Spinal cord (tissue), 10 donors: ENCODE measurements at places on chromosomes 7 and 10. TPM values are rescaled to one million over a fixed set of nuclear protein-coding genes. Genes with fewer than 3 reads are reported as not detected.
A peak's percentile ranks its signal among the peaks of the same experiment; 100 is the strongest.

- no peaks in the 10 kb centered on the region for H3K4me1 ChIP-seq
- H3K27me3 ChIP-seq, result no peaks in the 10 kb centered on the region
- peak; percentile 41 for DNase-seq
- H3K4me3 ChIP-seq, result no peak overlapping the region
- H3K27ac ChIP-seq, result no peak overlapping the region
Measured at GRCh38 chr7:88243345-88243909, 23.6 kb upstream of the SRI start.

DNA sequence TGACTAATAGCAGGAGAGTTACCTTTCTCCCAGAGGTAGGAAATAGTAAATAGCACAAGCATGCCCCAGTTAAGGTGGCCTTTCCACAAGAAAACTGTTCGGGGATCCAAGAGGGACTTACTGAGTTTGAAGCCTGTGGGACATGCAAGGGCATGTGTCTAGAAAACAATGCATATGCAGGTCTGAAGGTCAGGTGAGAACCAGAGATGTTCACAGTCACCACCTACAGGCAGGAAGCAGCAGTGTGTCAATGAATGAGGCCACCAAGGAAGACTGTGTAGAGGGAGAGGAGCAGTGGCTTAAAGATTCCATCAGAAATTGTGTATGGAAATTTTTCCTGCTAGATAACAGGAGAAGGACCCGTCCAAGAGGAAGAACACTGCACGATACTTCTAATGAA is 66.0 kb downstream of the CALD1 start:
- DNase-seq, result no peak
- no peaks in the 10 kb centered on the region for H3K4me1 ChIP-seq
- no peak overlapping the region for H3K27ac ChIP-seq
- H3K36me3 ChIP-seq, result no peaks in the 10 kb centered on the region
- H3K27me3 ChIP-seq, result no peaks in the 10 kb centered on the region
- no peak overlapping the region for H3K4me3 ChIP-seq

GRCh38 chr10:127600479-127600878 is 51.4 kb downstream of the NPS start:
- no peaks in the 10 kb centered on the region for H3K36me3 ChIP-seq
- DNase-seq, result no peak
- no peaks in the 10 kb centered on the region for H3K27me3 ChIP-seq
- H3K4me3 ChIP-seq, result no peak overlapping the region
- H3K4me1 ChIP-seq, result no peaks in the 10 kb centered on the region

SUN3 gene
- 1.4 TPM for polyA plus RNA-seq
